ENCODE measurements at places on chromosomes 2 and 18. TPM values are rescaled to one million over a fixed set of nuclear protein-coding genes. Genes with fewer than 3 reads are reported as not detected.

The FTCDNL1 gene
- 2.8 TPM for total RNA-seq

The CBLN2 gene
- total RNA-seq: 0.42 TPM

The IFIH1 gene
- total RNA-seq: 1.2 TPM

The SERPINB11 gene
- total RNA-seq: not detected

The GPR45 gene
- not detected for total RNA-seq

The DNAJC10 gene
- total RNA-seq: 53.0 TPM

The GLI2 gene
- total RNA-seq: 16.6 TPM

The ZBTB7C gene
- total RNA-seq: 0.17 TPM

The EFEMP1 gene
- total RNA-seq: 44.6 TPM

All from A549 treated with Mapracorat at 1 μM for 4 hours (cell line).